ENCODE measurements at places on chromosomes 2 and 18.

DNA sequence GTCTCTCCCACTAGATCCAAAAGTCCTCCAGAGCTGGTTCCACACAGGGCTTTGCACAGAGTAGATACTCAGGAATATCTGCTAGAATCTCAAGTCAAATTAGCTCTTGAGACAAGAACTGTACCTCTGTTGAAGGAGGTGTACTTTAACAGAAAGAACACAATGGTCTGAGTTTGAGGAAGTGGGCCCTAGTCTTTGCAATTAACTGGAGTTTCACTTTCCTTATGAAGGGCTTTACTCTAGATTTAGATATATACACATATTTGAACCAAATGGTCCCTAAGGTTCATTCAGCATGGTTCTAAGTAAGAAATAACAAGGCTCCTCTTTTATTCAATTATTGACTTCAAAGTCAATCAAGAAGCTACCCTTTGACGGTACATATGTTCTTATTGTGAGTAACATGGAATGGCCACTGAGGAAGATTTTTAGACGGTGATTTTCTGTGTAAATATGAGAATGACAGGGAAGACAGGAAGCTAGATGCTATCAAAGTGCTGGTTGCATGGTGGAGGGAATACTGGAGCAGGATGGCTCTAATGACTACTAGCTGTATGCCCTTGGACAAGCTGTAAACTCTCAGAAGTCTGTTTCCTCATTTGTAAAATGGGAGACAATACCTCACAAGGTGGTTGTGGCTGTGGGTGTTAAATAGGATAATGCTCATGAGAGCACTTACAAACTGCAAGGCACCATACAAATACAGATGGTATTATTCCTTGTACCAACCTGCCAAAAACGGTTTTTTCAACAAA, 73.5 kb upstream of the SERTAD2 start:
- DNase-seq, result no peak

DNA sequence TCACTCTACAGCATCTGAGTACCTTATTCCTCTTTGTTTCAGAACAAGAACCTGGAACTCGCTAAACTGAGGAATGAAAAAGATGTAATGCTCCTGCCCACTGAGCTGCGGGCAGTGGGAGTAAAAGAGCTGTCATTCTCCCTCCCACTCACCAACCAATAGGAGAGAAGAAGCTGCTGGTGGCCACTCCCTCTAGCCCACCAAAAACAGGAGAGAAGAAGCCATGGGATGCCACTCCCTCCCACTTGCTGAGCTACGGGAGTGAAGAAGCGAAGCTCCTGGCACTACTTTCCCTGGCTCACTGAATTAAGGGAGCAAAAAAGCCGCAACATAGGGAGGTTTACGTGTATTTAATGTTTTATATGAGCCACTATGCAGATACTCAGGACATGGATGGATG, 53.7 kb downstream of the RIT2 start:
- no peak for DNase-seq

DNA sequence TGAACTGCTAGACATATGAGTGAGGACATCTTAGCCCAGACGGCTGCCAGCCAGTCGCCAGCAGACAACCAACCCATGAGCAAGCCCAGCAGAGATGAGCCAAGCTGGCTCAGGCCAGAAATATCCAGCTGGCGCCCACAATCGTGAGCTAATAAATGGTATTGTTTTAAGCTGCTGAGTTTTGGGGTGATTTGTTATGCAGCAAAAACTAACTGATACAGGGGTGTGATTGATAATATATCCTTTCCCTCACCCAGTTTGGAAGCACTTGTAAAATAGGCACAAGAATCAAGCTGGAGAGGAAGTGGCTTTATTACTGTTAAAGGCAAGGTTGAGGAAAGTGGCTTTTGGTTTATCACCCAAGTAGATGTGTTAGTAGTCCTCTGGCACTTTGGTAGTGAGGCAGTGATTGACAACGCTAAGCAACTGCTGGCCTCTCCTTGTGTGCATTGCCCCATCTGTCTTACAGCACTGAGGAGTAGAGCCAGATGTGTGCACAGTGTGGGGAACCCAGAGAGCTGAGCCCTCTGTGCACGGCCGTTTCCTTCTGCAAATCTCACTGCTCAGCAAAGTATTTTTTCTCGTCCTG, 110.1 kb downstream of the MYO1B start:
- DNase-seq, result no peak

DNA sequence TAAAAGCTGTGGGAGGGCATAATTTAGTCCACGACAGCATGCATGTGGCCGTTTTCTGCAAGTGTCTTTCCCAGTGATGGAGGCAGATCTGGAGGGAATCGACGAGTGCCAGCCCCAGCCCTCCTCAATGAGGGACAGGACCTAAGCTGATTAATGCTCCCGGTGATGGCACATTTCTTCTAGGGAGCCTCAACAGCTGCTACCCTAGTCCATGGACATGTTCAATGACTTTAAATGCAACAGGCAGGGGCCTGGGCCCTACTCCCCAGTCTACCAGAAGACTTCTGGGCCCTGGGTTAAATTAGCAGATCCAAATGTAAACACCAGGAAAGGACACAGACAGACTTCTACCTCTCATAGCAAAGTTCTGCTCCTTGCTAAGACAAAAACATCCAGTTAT, 155.1 kb downstream of the ACTR3 start:
- DNase-seq, result no peak

DNA sequence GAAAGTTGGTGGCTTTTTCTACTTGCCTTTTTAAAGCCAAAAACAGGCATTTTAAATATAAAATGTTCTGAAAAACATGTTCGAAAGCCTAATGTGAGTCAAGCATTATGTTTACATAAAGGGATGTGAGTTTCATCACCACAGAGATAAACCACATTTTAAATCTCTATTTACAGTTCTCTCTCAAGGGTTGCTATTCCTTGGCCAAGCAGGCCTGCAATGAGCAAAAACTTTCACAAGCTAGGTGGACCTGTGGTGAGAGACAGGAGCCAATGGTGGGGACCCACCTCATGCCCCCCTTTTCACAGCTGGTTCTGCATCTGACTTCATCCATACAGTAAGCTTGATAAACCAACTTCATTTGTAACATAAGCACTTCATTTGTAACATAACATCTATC, 65.1 kb downstream of the CUL3 start:
- no peak for DNase-seq

GRCh38 chr18:23538870-23539269, 35.6 kb downstream of the RMC1 start:
- DNase-seq, result no peak

DNA sequence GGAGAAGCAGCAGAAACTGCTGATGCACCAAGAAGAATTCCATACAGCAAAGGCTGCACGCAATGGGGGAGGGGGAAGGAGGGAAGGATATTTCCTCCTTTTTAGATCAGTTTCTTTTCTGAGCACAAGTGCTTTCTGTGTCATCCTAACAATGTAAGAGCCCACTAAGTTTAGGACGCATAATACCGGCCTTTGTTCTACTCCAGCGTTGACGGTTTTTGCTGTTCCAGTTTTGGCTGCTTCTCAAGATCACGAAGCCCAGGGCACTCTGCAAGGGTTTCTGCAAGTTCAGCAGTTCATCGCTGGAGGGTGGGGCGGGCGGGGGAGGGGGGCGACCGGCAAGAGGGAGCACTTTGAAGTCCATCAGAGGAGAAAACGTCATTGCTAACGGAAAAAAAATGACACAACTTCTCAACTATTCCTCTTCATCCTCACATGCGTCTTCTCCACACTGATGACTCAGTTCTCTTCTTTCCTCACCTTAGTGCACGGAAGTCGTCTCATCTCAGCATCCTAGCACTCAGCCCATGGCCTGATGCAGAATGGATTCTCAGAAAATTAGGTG, 8.7 kb downstream of the FAM178B start:
- DNase-seq, result no peak

DNA sequence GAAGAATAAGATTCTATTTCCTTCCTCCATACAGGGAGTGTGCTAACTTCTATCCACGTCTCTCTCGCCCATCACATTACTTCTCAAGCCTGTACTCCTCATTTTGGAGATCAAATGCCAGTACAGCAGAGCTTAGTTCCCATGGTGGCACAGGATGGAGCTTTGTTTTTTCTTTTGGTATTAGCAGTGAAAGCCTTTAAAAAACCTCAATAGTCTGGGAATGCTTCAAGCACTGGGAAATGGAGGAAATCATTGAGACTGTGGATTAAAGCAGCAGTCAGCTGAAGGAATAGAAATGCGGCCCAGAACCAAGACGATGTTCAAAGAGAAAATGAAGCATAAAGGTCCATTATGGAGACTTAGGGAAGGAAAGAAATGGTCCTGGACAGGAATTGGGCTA, 102.3 kb downstream of the NRXN1 start:
- no peak for DNase-seq

- no peak for DNase-seq
These were observed 100.2 kb downstream of the ICA1L start for GRCh38 chr2:202771336-202771735.

- no peak for DNase-seq
These were observed 28.0 kb upstream of the ARHGEF4 start for GRCh38 chr2:130808482-130809268.

DNA sequence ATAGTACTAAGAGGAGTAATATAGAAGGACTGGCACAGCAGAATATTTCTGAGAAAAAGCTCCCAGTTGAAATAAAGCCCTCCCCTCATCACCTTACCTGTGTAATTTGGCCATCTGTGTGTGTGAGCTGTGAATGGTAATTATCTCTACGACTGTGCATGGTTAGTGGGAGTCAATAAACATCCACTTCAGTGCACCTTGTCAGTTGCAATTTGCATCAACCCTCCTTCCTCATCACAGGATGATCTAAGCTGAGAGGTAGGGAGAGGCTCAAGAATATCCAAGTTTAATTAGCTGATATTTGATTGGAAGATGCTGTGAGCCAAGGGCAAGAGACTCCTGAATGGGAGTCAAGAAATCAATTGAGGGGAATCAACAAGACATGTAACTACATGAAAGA, 694.9 kb upstream of the KLHL29 start:
- no peak for DNase-seq

DNA sequence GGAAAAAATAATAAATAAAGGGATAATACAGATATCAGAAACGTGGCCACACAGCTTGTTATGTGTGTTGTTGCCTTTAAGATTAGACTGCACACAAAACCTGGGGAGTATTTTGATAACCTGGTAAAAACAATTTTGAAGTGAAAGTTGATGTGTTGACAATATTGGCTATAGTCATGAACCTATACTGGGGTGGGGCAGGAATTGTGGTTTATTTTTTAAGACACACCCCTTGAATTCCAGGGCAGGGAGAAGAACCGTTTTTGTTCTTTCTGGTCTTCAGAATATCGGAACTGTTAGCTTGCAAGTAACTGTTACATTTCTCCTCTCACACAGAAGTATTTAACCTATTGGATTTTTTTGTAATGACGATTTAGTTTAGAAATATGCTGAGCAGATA, 80.4 kb downstream of the LIMS1 start:
- no peak for DNase-seq

DNA sequence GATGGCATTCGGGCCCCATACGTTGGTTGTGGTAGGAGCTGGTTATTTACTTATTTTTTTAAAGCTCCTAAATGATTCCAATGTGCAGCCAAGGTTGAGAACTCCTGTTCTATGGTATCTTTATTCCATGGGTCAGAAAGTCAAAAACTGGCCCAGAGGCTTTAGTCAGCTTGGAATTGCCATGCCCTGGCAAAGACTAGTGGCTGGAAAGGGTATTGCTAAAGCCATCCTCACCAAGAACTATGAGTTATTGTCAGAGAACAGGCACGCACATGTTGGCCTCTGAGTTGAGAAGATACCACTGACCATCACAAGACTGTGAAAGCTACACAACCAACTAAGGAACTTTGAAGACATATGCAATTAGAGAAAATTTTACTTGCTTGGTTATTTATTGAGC, 47.9 kb upstream of the ACMSD start:
- DNase-seq, result no peak

DNA sequence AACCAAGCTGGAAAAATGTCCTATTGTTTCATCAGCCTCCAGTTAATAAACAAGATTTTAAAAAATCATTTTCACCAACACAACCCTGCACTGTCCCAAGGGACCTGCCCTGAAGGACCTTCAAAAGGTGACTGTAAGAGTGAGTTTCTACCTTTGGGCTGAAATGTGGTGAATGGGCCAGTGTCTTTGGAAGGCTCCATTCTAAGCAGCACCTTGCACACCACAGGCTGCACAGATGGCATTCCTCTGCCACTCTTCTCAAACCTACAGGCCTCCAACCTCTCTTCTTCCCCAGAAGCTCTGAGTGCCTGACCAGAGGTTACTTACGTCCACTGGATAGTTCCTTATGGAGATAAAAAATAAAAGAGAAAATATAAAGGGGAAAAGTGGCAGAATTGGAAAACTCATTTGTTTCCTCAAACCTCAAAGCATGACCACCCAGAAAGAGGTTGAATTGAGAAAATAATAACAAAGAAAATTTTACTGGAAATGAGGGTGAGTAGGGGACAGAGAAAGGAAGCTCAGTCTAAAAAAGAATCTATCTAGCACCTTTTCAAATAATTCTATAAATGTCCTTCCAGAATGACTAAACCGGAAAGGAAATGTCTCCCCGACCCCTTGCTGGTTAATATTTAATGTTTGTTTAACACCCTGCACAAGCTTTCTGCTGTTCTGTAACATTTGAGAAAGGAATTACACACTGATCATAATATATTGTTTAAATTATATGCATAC, 175.7 kb downstream of the METTL4 start:
- no peak for DNase-seq

DNA sequence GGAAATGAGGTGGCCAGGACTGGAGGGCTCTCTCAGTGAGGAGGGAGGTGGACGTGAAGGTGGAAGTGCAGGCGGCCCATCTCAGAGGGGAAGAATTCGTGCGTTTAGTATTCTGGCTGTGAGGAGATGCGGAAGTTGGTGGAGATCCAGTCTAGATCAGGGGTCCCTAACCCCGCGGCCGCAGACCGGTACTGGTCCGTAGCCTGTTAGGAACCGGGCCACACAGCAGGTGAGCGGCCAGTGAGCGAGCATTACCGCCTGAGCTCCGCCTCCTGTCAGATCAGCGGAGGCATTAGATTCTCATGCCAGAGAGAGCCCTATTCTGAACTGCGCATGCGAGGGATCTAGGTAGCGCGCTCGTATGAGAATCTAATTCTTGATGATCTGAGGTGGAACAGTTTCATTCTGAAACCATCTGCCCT, 1.6 kb upstream of the FHOD3 start:
- DNase-seq, result no peak

Data from stimulated activated CD4-positive, alpha-beta T cell treated with anti-CD3 and anti-CD28 coated beads, Interleukin-4, amount 100 ng/mL, for 48 hours (primary cell).